Epithelial cell of prostate (primary cell): ENCODE measurements at places on chromosomes 3 and 15.

- DNase-seq, result peak; percentile 33
Observed at GRCh38 chr15:31504462-31504839, 177.8 kb downstream of the KLF13 start.

GRCh38 chr3:53969086-53969485 lies 77.4 kb upstream of the SELENOK start:
- no peak for DNase-seq

- no peak for DNase-seq
Observed at GRCh38 chr15:23690450-23690852, 3.3 kb upstream of the NDN start.

GRCh38 chr3:183252973-183253527 lies at the start of gene B3GNT5:
Gene B3GNT5, plus strand, starts transcription at chr3:183253253. Its CDS starts 16,546 bp downstream, at chr3:183269799.
- DNase-seq, result no peak

DNA sequence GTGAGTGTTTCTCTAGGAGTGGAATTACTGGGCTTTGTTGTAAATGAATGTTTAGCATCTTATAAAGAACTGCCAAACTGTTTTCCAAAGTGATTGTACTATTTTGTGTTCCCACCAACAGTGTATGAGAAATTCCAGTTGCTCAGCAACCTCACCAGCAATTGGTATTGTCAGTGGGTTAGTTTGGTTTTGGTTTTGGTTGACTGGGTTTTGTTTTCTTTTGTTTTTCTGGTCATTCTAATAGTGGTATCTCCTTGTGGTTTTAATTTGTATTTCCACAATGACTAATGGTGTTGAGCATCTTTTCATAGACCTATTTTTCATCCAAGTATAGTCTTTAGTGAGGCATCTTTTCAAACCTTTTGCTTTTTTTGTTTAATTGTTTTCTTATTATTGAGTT lies 27.1 kb downstream of the FILIP1L start:
- no peak for DNase-seq

- DNase-seq, result no peak
Observed at GRCh38 chr3:127371846-127372245, 84.0 kb upstream of the PRR20G start.
